ENCODE measurements at places on chromosomes 2 and 18. TPM values are rescaled to one million over a fixed set of nuclear protein-coding genes. Genes with fewer than 3 reads are reported as not detected.

Gene REG3A
- not detected for total RNA-seq

Gene ELOA2
- not detected for total RNA-seq

DNA sequence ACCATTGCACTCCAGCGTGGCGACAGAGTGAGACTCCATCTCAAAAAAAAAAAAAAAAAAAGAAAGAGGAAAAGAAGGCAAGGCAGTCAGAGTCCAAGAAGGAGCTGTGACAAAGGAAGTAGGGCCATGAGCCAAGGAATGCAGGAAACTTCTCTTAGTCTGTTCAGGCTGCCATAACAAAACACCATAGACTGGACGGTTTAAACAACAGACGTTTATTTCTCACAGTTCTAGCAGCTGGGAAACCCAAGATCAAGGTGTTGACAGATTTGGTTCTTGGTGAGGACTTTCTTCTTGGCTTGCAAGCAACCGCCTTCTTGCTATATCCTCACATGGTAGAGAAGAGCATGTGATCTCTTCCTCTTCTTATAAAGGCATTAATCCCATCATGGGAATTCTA is 13.1 kb upstream of the SUMO1 start:
- no peak for DNase-seq
- H3K27ac ChIP-seq, result no peak overlapping the region
- no peaks in the 10 kb centered on the region for H3K4me1 ChIP-seq
- H3K4me3 ChIP-seq, result no peak overlapping the region
- no peaks in the 10 kb centered on the region for H3K36me3 ChIP-seq
- H3K27me3 ChIP-seq, result no peaks in the 10 kb centered on the region

GRCh38 chr18:54616220-54616848 is 25.3 kb downstream of the DYNAP start:
- H3K4me1 ChIP-seq, result no peaks in the 10 kb centered on the region
- H3K4me3 ChIP-seq, result no peak overlapping the region
- H3K27ac ChIP-seq, result no peak overlapping the region
- no peak for DNase-seq
- H3K27me3 ChIP-seq, result no peaks in the 10 kb centered on the region
- H3K36me3 ChIP-seq, result no peaks in the 10 kb centered on the region

Gene IMPA2
- 23.0 TPM for total RNA-seq

Gene TRABD2A
- 14.4 TPM for total RNA-seq

DNA sequence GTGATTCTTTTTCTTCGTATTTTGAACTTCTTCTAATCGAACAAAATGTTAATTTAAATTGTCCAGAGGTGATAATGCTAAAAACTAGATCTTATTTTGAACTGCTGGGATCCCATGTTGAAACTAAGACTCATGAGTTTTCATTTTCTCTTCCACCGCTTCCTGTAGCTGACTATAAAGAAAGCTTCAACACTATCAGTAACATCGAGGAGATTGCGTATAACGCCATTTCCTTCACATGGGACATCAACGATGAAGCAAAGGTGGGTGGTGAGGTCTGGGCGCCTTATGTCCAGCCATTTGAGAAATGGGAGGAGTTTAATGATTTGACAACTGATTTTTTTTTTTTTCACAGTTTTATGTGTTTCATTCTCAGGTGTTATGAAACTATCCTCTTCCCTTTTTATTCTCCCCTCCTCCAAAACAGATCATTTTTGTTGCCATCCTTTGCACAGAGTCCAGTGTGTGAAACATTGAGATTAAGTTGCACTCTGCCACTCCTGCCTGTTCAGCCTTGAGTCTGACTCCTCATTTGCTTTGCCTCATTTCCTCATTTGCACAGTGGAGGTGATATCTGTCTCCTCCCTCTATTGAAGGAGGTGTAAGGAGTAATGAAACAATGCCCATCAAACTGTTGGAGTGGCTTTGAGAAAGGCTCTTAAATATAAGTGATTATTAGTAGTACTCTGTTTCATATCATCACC is 13.8 kb downstream of the GRHL1 start:
- DNase-seq, result no peak
- H3K4me3 ChIP-seq, result no peak overlapping the region
- H3K36me3 ChIP-seq, result no peaks in the 10 kb centered on the region
- no peaks in the 10 kb centered on the region for H3K4me1 ChIP-seq
- no peak overlapping the region for H3K27ac ChIP-seq

Gene CRYBA2
- total RNA-seq, result not detected

Gene KCNS3
- total RNA-seq, result 1.3 TPM

- H3K27me3 ChIP-seq, result no peaks in the 10 kb centered on the region
- H3K4me1 ChIP-seq, result no peaks in the 10 kb centered on the region
- H3K36me3 ChIP-seq, result no peaks in the 10 kb centered on the region
- no peak overlapping the region for H3K4me3 ChIP-seq
- DNase-seq, result no peak
These were observed 260.2 kb downstream of the ZNF407 start for GRCh38 chr18:74857901-74858300.

DNA sequence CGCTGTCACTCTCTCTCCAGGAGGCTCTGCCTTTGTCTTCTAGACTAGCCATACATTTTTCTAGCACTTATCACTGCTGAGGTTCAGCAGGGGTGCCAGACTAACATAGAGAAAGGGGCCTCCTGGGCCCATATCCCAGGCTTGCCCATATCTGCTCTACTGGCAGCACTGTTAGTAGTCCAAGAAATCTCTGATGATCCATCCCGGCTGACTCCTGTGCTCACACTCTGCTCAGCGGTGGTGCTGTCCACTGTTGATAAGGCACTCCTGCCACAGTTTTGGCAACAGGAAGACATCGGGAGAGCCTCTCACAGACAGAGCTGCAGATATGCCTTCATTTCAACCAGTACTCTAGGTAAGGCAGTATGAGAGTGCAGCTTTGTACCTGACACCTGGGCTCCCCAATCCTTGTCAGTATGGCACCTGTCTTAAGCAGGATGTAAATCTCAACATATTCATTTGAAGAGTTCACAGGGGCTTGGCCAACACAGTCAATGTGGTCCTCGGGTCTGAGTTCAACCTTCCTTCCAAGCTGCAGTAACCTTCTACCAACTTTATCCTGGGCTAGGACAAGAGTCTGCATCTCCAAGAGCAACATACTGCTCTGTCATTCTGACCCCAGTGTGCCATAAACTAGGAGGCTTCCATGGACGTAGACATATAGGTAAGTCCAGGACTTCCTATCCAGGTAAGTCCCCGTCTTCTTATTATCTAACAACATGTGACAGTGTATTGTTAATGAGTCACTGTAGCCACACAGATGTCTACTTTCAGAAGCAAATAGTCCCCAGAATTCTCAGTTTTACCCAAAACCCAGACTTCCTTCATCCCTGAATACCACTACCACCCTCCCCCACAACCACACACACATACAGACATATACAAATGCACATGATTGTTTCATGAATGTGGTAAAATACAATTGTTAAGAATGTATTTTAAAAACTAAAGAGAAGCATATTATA is 16.2 kb downstream of the KLF7 start:
- no peak overlapping the region for H3K4me3 ChIP-seq
- H3K27ac ChIP-seq, result no peak overlapping the region
- peaks cover 3% of the 10 kb centered on the region for H3K4me1 ChIP-seq
- DNase-seq, result peak; percentile 65

- no peaks in the 10 kb centered on the region for H3K36me3 ChIP-seq
- H3K4me1 ChIP-seq, result peaks cover 34% of the 10 kb centered on the region
- DNase-seq, result peak; percentile 89
- peak overlapping the region; percentile 20 for H3K4me3 ChIP-seq
These were observed 99.3 kb downstream of the SPATS2L start for GRCh38 chr2:200405599-200406298.

Gene LIMS2
- 0.51 TPM for total RNA-seq

DNA sequence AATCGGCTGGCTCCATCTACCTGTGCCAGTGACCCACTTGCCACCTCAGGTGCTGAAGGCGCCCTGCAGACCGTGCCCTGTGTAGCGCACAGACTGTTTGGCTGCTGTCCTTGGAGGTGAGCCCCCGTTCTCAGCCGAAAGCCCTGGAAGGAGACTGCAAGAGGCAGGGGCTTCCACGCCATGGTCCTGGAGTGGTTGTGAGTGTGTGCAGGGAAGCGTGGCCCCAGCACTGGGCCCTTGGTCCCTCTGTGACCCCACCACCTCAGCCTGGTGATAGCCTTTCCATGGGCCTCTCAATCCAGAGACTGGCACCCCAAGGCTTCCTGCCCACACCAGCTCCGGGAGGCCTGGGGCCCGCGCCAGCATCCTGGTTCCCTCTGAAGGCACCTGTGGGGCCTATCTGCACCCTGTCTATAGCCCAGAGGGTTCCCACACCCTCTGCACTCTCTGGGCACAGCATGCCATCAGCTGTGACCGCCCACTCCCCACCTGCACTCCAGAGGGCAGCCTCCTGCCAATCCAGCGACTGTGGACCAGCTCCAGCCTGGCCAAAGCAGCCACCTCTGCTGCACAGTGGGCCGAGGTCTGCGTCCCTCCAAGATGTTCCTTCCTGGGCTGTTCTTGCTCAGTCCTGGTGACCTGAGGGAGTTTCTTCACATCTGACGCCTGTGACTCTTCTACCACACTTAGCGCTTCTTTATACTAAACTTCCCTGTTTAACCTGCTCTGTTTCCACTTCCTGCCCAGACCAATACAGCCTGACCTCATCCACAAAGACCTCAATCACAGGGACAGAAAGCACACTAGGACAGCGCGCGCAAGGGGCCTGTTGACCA is 109.5 kb downstream of the EIPR1 start:
- H3K4me3 ChIP-seq, result no peak overlapping the region
- H3K4me1 ChIP-seq, result no peaks in the 10 kb centered on the region
- H3K27ac ChIP-seq, result no peak overlapping the region
- no peaks in the 10 kb centered on the region for H3K36me3 ChIP-seq
- no peak for DNase-seq

DNA sequence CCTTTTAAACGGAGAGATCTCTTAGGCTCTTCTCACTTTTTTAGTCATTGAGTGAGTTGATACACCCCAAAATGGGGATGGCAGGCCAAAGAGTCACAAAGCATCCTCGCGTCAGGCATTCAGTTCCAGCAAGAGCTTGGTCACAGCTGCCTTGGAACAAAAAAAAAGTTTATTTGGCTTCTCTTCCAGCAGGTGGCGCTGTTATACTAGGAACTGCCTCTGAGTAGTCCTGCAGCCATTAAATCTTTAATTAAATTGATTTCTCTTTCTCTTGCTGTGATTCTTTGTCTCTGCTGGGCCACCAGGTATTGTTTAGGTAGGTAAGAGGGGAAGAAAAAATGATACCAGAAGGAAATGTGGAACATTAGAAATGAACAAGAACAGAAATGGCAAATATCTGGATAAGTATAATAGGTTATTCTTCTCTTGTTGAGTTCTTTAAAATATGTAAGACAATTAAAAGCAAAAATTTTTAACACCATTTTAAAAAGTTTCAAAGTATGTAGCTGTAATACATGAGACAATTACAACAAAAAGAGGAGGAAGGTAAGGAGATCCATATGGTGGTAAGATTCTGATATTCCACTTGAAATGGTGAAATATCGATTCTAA is 175.1 kb downstream of the GALNT1 start:
- no peaks in the 10 kb centered on the region for H3K36me3 ChIP-seq
- no peaks in the 10 kb centered on the region for H3K4me1 ChIP-seq
- no peak overlapping the region for H3K4me3 ChIP-seq
- peak; percentile 68 for DNase-seq
- no peaks in the 10 kb centered on the region for H3K27me3 ChIP-seq

- no peaks in the 10 kb centered on the region for H3K36me3 ChIP-seq
- no peak overlapping the region for H3K4me3 ChIP-seq
- H3K4me1 ChIP-seq, result no peaks in the 10 kb centered on the region
- no peaks in the 10 kb centered on the region for H3K27me3 ChIP-seq
- DNase-seq, result no peak
- H3K27ac ChIP-seq, result no peak overlapping the region
These were observed 72.7 kb downstream of the ANKRD12 start for GRCh38 chr18:9209279-9209678.

DNA sequence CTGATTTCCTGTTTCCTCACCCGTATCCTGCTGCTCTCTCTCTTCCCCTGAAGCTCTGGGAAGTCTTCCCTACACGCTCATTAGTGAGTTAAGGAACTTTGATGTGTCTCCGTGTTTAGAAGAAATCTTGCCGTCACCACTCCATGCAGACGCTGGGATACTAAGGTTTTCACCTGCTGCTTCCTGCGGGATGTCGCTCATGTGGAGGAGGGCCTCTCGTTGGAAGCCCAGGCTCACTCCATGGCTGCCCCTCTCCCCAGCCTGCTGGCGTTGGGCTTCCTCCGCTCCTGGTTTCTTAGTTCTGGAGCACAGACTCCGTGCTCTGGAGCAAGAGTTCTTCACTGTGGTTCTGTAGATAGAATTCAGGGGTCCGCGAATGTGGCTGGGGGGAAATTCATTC is 326.3 kb downstream of the GBX2 start:
- H3K36me3 ChIP-seq, result no peaks in the 10 kb centered on the region
- no peak for DNase-seq
- no peaks in the 10 kb centered on the region for H3K27me3 ChIP-seq
- no peak overlapping the region for H3K4me3 ChIP-seq
- H3K27ac ChIP-seq, result no peak overlapping the region

GRCh38 chr18:6009756-6010155 is 114.4 kb upstream of the TMEM200C start:
- DNase-seq, result peak; percentile 53
- H3K4me1 ChIP-seq, result no peaks in the 10 kb centered on the region
- H3K36me3 ChIP-seq, result no peaks in the 10 kb centered on the region
- H3K27me3 ChIP-seq, result no peaks in the 10 kb centered on the region

GRCh38 chr2:200193791-200194190 is 112.7 kb upstream of the SPATS2L start:
- no peak overlapping the region for H3K27ac ChIP-seq
- no peaks in the 10 kb centered on the region for H3K27me3 ChIP-seq
- H3K4me1 ChIP-seq, result no peaks in the 10 kb centered on the region

GRCh38 chr2:49686897-49687442 is 532.7 kb upstream of the FSHR start:
- no peak for DNase-seq
- no peak overlapping the region for H3K4me3 ChIP-seq
- H3K36me3 ChIP-seq, result no peaks in the 10 kb centered on the region
- H3K4me1 ChIP-seq, result no peaks in the 10 kb centered on the region

- H3K36me3 ChIP-seq, result no peaks in the 10 kb centered on the region
- no peak for DNase-seq
- H3K4me3 ChIP-seq, result no peak overlapping the region
- H3K27me3 ChIP-seq, result peaks cover 6% of the 10 kb centered on the region
- H3K27ac ChIP-seq, result no peak overlapping the region
- H3K4me1 ChIP-seq, result no peaks in the 10 kb centered on the region
These were observed 39.7 kb downstream of the TFCP2L1 start for GRCh38 chr2:121245120-121245820.

DNA sequence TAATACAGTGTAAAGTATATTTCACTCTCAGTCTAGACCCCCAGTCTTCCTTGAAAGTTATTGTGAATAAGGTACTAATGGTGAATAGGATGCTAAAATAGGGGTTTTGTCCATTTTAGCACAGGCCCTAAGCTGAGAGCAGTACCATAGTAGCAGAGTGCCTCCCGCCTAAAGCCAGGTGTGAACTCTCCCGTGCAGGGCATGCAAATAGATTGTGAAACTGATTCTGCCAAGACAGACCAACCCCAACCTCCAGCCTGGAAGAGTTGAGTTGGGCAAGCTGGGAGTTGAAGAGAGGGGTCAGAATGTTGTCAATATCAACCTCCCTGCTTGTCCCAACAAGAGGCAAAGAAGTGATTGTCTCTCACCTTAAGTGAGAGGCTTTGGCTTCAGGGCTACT is 97.4 kb upstream of the CYRIA start:
- no peaks in the 10 kb centered on the region for H3K36me3 ChIP-seq
- DNase-seq, result no peak
- H3K4me3 ChIP-seq, result no peak overlapping the region
- no peaks in the 10 kb centered on the region for H3K27me3 ChIP-seq

- no peak overlapping the region for H3K4me3 ChIP-seq
- no peaks in the 10 kb centered on the region for H3K36me3 ChIP-seq
- no peak for DNase-seq
- H3K27me3 ChIP-seq, result no peaks in the 10 kb centered on the region
These were observed 149.2 kb downstream of the INSIG2 start for GRCh38 chr2:118237451-118237850.

GRCh38 chr2:191916826-191917225 is 69.9 kb upstream of the CAVIN2 start:
- H3K4me3 ChIP-seq, result no peak overlapping the region
- DNase-seq, result no peak
- H3K27ac ChIP-seq, result no peak overlapping the region
